ENCODE measurements at places on chromosomes 12 and 14. TPM values are rescaled to one million over a fixed set of nuclear protein-coding genes. Genes with fewer than 3 reads are reported as not detected.

DNA sequence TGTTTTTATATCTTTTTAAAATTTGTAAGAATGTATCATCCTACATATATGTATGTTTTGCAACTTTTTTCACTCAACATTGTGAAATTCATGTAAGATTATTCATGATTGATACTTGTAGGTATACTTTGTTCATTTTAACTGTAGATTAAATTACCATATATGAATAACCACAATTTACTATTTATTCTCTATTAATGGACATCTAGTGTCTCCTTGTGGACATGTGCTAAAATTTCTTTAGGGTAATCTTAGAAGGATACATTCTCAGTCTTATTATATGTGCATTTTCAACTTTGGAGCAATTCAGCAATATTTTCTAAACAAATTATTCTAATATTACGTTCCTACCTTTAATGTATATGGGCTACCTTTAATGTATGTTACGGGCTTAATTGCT, 192.4 kb downstream of the FUT8 start:
- H3K27me3 ChIP-seq, result no peaks in the 10 kb centered on the region
- H3K36me3 ChIP-seq, result peaks cover 3% of the 10 kb centered on the region
- no peak for DNase-seq
- H3K4me3 ChIP-seq, result no peak overlapping the region
- H3K27ac ChIP-seq, result no peak overlapping the region

DNA sequence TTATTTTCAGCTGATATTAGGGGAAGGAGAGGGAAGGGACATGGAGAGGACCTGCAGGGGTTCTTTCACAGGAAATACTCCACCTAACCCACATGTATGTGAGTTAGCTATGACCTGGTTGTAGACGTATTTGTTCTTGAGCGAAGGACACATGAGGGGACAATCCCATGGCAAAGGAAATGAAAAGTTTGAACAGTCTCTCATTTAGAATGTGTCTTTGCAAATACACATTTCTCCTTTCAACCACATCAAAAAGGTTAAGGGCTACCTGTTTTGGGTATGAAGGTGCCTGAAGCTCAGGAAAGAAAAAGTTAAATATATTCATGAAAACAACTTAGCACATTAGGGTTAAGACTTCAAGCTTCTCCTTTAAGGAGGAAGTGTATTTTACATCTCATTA, 7.4 kb downstream of the PYGL start:
- no peak overlapping the region for H3K27ac ChIP-seq
- H3K4me3 ChIP-seq, result no peak overlapping the region
- DNase-seq, result no peak
- peaks cover 18% of the 10 kb centered on the region for H3K27me3 ChIP-seq
- H3K36me3 ChIP-seq, result no peaks in the 10 kb centered on the region

GRCh38 chr12:120365675-120366340, 3.2 kb downstream of the MSI1 start:
- peaks cover 71% of the 10 kb centered on the region for H3K27me3 ChIP-seq
- peaks cover 11% of the 10 kb centered on the region for H3K4me1 ChIP-seq
- peaks cover 5% of the 10 kb centered on the region for H3K36me3 ChIP-seq
- no peak for DNase-seq

The OVCH1 gene
- not detected for total RNA-seq

The IL31 gene
- 5.5 TPM for total RNA-seq

The MYBPC1 gene
- total RNA-seq, result not detected

DNA sequence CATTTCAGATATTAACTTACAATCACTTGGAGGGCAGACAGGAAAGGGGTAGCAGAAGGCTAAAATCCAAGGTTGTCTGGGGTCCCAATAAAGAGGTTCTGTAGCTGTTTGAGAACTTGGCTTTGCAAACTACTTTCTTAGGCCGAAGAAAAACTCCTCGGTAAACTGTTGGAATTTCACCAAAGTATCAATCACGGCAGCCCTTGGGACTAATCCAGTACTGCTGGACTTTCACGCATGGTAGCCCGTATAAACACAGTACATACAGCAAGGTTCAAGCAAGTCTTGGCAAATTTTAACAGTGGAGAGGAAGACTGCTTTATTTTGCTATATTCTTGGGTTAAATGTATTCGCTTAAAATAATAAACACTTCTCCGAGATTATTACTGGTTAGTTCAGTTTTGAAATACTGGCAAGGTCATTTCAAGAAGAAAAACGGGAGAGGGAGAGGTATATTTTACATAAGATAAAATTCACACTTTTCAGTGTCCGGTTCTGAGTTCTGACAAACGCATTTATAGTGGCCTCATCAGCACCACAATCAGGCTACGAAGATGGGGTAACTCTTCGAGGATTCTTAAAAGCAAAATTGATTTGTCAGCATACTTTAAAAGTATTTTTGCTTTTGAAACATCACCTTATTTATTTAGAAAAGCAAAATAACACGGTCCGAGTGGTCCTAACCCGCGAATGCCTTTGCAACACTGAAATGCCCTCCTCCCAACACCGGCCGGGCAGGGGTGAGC, 1.3 kb downstream of the SETD3 start:
- DNase-seq, result no peak
- no peaks in the 10 kb centered on the region for H3K27me3 ChIP-seq

Data from activated T-helper 1 cell treated with anti-CD3 and anti-CD28 coated beads, Interleukin-12 subunit alpha, Interleukin-12 subunit beta, Interleukin-2, Interleukin-4 antibody, amounts not matched to agents 30 ng/mL and 10 ng/mL and 1 ng/mL, durations not matched to agents 14 hours and 24 hours and 36 hours (primary cell).